ENCODE measurements at places on chromosomes 6 and 20.

- no peak for DNase-seq
Measured at GRCh38 chr6:40732878-40733277, 145.7 kb upstream of the LRFN2 start.

DNA sequence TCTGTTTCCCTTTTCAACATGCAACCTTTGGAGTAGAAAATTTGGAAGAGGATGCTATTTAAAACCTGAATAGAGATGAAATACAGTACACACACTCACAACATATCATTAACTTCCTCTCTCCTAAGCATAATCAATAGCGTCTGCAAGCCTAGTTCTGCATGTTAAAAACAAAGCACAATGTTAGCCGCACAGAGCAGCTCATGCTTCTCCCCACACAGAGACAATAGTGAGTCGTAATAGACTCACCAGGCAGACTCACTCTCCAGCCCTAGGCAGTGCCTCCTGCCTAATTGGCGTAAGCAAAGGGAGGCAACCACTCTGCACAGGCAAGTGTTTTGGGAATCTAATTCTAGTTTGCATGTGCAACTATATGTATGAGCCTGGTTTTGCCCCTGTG, 45.8 kb upstream of the ARID1B start:
- no peak for DNase-seq

- no peak for DNase-seq
Measured at GRCh38 chr6:6688283-6688682, 99.8 kb downstream of the LY86 start.

GRCh38 chr20:58215116-58215515, 13.3 kb downstream of the ANKRD60 start:
- no peak for DNase-seq

DNA sequence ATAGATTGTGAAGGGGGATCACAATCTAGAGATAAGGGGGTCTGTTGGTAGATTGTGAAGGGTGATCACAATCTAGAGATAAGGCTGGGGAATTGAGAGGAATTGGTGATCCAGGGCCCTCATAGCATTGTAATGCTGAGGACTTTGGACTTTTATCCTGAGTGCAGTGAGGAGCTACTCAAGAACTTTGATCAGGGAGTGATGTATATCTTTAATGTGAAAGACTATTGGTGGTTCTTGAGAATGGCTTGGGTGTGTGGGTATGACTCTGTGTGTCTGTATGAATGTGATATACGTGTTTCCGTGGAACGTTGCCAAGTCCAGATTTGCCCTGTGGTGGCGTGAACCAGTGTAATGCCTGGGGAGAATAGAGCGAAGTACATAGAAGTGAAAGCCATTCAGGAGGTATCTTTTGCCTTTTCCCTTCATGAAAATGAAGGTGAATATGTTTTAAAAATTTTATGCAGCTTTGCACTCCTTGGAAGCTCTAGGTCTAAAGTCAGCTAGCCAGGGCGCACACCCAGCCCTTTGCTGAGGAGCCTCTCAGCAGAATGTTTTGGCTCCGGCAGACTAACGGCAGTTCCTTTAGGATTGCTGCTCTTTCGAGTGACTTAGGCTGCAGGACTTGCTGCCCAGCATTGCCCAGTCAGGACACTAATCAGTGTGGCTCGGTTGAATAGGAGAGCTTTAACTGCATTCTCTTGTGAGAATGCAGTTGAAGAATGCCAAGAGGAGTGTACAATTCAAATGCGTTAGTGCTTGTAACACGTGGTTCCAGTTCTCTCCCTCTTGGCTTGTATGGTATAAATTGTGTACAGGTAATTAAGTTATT, 3.5 kb downstream of the ZFAND3 start:
- DNase-seq, result peak; percentile 31

- no peak for DNase-seq
Measured at GRCh38 chr6:38113825-38114576, 294.5 kb downstream of the ZFAND3 start.
